Activated naive CD8-positive, alpha-beta T cell treated with anti-CD3 and anti-CD28 coated beads for 36 hours (primary cell): ENCODE measurements at places on chromosomes 5 and 9. TPM values are rescaled to one million over a fixed set of nuclear protein-coding genes. Genes with fewer than 3 reads are reported as not detected.

DNA sequence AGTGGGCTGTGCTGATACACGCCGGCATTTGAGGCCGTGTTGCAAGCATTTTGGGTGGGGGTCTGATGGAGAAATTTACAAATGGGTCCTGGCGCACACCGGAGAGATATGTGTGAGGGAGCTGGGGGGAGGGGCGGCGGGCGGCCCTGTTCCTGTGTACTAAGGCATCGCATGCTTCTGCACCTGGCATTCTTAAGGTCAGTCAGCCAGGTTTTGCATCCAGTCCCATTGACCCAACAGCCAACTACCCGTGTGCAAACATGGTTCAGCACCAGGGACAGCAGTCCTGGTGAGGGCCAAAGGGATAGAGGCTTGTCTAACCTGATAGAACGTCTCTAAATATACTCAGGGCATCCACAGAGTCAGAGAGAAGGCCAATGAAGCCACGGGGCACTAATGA, 839 bp downstream of the GABRG2 start:
- peak; percentile 2 for DNase-seq

DNA sequence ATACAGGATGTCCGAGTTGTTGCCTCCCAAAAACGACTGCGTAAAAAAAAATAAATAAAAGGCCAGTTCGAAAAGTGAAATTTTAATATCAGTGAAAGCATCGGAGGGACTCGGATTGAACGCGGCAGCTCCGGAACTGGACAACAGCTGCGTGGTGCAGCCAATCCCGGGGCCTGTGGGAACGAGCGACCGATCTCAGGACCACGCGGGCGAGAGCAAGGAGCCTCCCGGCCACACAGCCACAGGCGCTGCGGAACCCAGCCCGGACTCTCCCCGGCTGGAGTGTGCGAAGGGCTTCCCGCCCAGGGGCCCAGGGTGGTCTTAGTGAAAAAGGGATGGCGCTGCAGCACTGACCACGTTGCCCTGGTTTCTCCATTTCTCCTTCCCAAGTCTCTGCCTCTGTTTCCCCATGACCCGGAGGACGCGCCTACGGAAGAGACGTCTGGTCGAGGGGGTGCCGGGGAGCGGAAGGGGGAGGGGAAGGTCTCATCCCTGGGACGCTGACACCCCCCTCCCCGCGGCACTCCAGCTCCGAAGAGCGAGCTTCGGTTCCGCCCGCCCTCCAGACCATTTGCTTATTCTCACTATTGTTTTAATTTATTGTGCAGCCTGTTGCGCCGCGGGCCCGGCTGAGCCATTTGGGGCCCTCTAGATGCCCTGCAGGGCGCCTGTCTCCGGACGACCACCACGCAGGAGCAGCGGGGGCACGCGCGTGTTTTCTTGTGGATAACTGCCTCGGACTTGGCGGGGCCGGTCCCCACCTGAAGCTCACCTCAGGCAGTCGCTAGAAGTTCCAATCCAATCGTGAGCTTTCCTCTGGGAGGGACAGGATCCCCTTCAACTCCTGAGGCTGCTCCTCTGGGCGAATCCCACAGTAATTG, 303.0 kb downstream of the PARP8 start:
- DNase-seq, result no peak

- DNase-seq, result no peak
These were observed 24.2 kb upstream of the ZNF618 start for GRCh38 chr9:113851873-113852272.

- DNase-seq, result no peak
These were observed 126.4 kb upstream of the ZNF366 start for GRCh38 chr5:72633649-72634048.

- DNase-seq, result no peak
These were observed 59.7 kb downstream of the PRELID2 start for GRCh38 chr5:145775411-145775810.

DNA sequence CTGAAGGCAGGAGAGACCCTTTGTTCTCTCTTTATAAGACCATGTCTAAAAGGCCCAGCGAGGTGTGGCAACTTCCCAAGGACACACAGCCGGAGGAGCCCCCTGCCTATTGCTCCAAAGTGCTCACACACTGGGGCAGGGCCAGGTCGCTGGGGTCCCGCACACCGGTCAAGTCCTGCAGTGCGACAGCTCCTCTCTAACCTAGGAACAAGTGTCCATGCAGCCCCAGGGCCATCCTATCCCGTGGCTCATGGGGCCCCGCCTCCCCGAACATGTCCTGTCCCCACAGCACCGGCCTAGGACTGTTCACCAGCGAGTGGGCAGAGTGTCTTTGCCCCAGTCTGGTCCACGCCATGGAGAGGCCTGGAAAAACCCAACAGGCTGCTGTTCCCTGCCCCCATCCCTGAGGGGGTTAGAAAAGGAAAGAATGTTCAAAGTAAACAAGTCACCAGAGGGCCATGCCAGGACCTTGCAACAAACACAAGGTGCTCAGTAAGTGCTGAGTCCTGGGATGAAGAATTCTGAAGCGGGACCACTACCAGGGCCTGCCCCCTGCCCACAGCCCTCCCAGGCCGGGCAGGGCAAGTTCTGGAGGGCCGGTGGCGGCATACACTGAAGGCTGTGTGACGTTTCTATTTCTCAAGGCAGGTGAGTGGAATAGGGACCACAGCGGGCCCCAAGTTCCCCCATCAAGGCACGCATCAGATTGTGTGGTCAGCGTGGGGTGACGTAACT, 938 bp downstream of the NINJ1 start:
- no peak for DNase-seq

The ANKH gene
- total RNA-seq, result 82.5 TPM

GRCh38 chr5:76664079-76664478, 40.9 kb upstream of the F2RL2 start:
- DNase-seq, result no peak

DNA sequence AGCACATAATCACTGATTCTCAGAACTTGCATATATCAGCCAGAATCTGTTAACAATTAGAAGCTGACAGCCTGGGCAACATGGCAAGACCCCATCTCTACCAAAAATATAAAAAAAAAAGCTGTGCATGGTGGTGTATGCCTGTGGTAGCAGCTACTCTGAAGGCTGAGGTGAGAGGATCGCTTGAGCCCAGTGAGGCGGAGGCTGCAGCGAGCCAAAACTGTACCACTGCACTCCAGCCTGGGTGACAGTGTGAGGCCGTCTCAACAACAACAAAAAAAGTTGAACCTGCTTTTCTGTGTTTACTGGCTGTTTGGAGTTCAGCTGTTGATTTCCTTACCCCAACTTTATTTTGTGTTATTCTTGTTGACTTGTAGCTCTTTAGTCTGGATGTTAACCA, 66.8 kb downstream of the GOLPH3 start:
- no peak for DNase-seq

GRCh38 chr9:88922091-88922490, 69.2 kb upstream of the S1PR3 start:
- DNase-seq, result peak; percentile 73

DNA sequence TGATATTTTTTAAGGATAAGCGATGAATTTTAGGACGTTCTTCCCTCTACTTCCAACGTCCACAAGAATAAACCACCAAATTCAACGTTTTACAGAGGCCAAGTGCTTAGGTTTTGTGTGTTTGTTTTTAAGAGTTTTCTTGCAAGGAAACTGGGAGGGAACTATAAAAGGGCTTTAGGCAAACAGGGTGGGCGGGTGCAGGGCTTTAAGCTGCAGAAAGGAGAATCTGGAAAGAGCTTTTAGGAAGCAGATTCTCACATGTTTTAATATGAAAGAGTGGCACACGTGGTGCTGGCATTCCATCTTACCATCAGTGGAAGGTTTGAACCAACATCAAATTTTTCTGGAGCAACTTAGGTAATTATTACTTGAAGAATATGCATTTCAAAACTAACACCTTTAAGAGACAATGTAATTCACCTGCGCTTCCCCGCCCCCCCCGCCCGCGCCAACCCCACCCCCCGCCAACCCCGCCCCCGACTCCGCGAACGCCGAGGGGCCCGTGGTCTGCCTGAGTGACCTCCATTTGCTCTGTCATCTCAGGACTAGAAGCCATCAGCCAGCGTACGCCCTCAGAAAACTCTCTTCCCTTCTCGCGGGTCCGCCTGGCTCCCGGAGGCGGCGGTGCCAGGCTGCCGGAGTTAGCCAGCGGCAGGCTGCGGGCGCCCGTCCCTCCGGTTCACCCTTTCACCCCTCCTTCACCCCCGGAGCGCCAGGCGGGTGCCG, 911 bp upstream of the PIK3R1 start:
- no peak for DNase-seq

GRCh38 chr5:55325621-55326020, 17.8 kb downstream of the MTREX start:
- DNase-seq, result no peak

GRCh38 chr5:148466236-148466580, 82.5 kb downstream of the FBXO38 start:
- DNase-seq, result no peak

DNA sequence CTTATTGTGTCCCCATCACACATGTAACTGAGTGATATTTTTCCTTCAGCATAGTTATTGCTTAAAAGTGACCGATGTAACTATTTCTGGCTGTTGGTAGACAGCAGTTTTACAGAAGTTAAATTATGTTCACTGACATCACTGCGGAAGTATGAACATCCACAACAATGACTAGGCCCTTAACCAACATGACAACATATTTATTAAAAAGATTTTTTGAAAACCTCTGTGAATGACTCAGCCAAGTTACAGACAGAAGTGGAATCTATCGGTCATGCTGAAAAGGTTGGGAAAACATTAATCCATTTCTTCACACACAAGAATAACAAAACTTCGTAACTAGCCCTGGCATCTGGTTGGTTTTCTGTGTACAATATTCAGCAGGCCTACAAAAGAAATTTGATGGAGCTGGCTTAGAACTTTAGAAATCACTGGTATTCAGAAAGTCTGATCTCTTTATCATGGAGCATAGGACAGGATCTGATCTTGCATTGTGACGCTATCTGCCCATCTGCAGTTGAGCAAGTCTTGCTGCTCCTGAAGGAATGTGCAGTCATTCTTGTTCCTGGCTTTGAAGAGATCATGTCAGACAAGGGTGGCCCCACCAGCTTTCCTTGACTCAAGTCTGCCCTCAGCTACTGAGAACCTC, 6.5 kb downstream of the GLIS3 start:
- DNase-seq, result no peak

DNA sequence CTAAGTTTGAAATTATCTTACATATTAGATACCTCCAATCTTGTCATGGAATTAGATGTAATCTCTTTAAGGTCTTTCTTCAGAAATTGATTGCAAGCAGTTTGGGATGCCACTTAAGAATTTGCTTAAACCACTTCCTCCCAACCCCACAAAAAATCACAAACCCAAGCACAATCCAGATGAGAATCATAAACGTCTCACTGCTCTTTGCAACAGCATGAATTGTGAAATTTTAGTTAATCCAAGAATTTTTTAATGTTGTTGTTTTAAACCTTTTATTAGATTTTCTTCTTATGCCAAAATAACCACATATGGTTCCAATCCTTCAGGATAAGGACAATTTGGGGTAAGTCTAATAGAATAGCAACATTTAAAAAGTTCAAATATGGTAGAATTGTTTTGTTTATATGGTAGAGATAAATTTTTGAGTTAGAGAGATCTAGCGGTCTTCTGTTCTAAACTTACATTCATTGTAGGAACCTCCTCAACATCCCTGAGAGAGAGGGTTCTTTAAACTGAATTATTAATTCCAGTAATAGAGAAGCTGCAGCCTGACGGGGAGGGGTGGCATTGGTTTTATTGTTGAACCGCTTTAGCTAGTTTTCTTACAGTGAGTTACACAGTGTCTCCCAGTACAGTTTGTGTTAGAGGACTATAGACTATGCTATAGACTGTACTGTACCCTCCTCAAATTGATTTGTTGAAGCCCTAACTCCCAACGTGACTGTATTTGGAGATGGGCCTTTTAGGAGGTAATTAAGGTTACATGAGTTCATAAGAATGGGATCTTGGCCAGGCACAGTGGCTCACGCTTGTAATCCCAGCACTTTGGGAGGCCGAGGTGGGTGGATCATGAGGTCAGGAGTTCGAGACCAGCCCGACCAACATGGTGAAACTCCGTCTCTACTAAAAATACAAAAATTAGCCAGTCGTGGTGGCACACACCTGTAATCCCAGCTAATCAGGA, 24.8 kb upstream of the IL6ST start:
- DNase-seq, result no peak

DNA sequence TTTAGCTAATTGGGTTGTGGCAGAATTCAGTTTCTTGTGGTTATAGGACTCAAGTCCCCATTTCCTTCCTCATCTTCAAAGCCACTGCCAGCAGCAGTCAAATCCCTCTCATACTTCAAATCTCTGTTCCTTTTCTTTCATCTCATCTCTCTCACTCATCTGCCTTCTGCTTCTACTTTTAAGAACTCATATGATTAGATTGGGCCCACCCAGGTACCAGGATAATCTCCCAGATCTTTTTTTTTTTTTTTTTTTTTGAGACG, 8.0 kb upstream of the REEP5 start:
- DNase-seq, result no peak

GRCh38 chr9:133180953-133181352, 17.2 kb upstream of the GBGT1 start:
- DNase-seq, result no peak

The TMEM167A gene
- 92.3 TPM for total RNA-seq

- no peak for DNase-seq
These were observed 213.5 kb upstream of the PANK3 start for GRCh38 chr5:168792678-168793077.

DNA sequence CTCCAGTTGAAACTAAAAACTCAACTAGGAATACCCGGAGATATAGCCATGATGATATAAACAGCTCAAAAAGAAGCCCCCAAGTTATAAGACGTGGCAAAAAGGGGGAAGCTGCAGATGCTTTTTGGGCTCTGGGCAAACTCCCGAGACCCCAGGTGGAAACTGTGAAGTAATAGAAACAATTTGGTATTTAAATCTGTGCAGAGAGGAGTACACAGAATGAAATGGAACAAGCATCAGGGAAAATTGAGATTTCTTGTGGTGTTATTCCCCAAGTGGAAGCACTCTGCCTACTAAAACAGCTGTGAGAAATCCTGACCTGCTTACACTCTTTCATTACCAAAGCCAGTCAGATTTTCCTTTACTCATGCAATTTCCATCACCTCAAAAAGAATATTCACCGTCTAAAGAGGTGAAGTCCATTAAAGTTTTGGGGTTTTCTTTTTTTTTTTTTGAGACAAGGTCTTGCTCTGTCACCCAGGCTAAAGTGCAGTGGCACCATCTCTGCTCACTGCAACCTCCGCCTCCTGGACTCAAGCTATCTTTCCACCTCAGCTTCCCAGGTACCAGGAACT, 23.5 kb downstream of the SAXO1 start:
- DNase-seq, result no peak

DNA sequence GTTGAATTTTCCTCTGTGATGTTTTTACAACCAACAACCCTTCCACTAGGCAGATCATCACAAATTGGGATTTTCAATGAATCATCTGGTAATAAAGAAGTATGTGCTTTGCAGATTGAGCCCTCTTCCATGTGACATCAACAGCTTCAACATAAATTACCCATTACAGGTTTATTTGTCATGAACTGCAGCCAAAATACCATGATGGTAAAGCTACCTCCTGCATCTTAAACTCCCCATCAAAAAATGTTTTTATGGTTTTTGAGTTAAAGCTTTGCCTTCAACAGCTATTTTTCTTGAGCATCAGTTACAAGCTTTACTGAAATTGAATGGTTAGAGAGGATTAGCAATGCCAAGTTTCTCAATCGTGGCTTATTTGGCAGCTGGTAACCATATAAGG, 211.4 kb upstream of the TUSC1 start:
- DNase-seq, result no peak
